ENCODE measurements at places on chromosomes 5 and 9.

GRCh38 chr9:88593537-88594185 lies 58.7 kb downstream of the NXNL2 start:
- peak; percentile 95 for DNase-seq

DNA sequence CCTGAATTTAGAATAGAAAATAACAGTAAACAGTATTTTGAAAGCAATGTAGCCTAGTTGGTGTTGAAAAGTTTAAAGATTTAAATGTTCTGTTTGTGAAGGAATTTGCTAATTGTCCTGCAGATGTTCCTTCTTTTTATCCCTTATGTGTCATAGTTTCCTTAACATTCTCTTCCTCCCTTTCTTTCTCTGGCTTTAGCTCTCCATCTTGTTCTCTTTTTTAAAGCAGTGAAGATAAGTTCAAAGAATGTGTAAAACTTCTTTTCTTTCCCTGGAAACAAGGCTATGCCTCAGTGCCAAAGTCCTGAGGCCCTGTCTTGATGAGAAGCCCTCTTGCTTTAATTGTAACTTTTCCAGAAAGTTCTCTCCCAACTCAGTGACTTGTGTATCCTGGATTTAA lies 24.4 kb upstream of the GAS1 start:
- no peak for DNase-seq

DNA sequence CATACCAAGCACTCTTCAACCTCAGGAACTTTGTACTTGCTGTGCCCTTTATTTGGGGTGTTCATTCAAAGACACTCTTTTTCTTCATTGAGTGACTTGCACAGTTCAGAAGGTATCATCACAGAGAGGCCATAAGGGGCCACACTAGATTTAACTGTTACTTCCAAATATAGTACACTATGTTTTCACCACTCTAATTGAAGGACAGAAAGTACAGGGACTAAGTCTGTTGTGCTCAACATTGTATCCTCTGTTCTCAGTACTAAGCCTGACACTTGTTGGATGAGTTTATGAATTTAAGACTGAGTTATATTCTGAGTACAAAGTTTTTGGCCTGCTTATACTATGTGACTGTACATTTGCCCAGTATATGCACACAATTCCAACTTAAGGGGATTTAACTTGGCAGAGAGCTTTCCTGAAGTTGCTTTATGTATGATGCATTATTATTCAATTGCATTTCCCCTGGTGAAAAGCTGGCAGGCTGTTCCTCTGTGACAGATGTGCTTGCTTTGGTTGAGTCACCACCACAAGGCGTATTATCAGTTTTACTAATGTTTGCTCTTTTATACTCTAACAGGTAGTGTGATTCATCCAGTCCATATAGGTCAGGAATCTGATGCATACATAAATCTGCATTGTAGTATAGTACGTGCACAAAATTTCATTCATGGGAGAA lies 714.8 kb downstream of the TLR4 start:
- DNase-seq: no peak

DNA sequence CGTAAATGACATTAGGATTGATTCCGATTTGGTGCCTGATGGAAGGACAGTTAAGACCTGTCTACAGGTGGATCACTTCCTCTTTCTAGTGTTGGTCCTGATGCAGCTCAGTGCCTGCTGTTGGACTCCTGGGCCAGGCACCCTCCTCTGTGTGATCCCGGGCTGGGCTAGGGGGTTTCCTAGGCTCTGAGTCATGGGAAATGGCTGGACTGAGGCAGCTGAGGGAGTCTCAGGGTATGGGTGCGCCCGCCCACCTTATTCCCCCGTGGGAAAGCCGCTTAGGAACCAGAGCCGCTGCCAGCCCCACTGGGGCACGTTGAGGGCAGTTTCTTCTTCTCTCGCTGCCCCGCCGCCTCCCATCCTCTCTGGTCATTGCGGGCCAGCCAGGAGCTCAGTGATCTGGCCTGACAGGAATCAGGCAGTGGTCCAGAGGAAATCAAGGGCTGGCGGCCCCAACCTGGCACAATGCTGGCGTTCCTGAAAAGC lies 12.9 kb downstream of the TCF7 start:
- DNase-seq: peak; percentile 50

- peak; percentile 71 for DNase-seq
Measured at GRCh38 chr5:93915142-93915553, 173.7 kb upstream of the POU5F2 start.

GRCh38 chr5:96876292-96876850 lies at the start of gene ERAP2:
Gene ERAP2, plus strand, starts transcription at chr5:96876500. Its CDS starts 3,186 bp downstream, at chr5:96879686.
- DNase-seq: peak; percentile 67

All from adipocyte (in vitro differentiated cells).